ENCODE measurements at places on chromosomes 5 and 9.

DNA sequence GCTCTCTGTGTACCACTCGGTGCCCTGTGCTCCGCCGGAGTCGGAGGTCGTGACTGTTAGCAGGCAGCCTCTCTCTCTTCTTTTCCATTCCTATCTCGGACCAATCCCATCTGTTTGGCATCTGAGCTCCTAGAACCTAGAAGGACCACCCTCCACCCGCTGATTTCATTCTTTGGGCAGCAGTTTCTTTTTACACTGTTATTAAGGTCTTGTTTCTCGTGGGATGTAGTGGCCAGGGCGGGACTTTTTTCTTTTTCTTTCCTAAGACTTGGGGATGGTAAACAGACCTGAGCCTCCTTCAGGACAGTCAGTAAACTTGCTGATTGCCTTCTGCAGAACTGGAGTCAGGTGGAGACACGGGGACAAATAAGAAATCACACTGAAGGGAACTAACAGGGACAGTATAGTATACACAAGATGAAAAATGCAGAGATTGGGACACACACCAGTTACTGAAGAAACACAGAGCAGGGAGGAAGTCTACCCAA lies 500 bp downstream of the URM1 start:
- DNase-seq: no peak

DNA sequence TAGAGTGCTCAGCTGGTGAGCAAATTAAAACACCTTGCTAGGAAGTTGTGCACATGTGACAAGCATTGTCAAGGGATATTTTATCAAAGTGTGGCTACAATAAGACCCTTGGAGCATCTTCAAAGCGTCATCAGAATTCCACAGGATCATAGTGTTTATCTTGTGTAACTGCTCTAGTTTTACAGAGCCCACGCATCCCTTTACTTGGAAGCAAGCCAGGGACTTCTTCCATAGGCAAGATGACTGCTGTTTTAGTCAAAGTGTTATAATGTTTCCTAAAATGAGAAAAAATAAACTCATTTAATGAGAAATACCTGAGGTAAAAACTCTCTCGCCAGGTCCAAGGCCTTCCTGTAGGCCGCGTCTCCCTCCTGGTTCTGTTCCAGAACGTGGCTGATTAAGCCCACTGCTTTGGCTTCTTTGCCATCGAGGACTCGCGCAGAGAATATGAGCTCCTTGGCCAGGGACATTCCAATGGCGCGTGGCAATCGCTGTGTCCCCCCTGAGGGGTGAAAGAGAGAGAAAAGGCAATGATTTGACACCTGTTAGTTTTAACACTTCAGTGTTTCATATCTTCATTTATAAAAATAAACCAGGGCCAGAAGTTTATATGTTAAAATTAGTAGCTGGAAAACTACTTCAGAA lies 141.1 kb downstream of the AUH start:
- DNase-seq: no peak

- DNase-seq: no peak
These were observed 96.4 kb upstream of the TAF11L2 start for GRCh38 chr5:17401470-17402288.

GRCh38 chr9:96618209-96619123 lies 1.2 kb downstream of the CDC14B start:
- peak; percentile 48 for DNase-seq

GRCh38 chr5:2755681-2756171 lies 4.2 kb upstream of the IRX2 start:
- DNase-seq: no peak

DNA sequence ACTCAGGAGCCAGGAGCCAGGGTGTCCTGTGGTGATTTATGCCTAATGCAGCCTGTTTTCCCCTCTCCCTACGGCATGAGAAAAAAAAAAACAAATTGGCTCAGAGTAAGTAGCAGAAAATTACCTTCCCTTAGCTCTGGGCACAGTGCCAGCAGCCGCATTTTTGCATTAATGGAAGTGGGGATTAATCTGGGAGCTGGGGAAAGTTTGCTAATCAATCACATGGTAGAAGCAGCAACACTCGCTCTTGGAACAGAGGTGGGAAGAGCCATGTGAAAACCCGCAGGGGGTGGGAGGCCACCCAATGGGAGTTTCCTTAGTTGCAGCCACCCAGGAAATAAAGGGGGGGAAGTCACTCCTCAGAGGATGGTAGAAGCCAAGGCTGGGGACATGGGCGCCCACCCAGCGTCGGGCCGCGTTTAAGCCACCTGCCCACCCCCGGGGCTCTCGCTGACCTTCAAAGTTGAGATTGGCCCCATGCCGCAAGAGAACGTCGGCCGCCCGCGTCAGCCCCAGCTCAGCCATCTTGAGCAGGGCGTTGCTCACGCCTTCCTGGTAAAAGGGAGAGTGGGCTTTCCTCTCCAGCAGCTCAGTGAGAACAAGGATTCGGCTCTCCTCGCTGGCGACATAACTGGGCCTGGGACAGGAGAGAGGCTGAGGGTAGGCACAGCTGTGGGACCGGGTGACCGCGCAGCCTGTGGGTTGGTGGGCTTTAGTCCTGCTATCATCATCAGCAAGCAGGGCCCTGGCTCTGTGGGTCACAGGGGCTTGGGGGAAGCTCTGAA lies 1.7 kb downstream of the ASB6 start:
- DNase-seq: no peak

- no peak for DNase-seq
These were observed 66.8 kb downstream of the FCHO2 start for GRCh38 chr5:73022471-73023169.

- no peak for DNase-seq
These were observed 23.6 kb upstream of the TNFSF8 start for GRCh38 chr9:114953959-114954358.

DNA sequence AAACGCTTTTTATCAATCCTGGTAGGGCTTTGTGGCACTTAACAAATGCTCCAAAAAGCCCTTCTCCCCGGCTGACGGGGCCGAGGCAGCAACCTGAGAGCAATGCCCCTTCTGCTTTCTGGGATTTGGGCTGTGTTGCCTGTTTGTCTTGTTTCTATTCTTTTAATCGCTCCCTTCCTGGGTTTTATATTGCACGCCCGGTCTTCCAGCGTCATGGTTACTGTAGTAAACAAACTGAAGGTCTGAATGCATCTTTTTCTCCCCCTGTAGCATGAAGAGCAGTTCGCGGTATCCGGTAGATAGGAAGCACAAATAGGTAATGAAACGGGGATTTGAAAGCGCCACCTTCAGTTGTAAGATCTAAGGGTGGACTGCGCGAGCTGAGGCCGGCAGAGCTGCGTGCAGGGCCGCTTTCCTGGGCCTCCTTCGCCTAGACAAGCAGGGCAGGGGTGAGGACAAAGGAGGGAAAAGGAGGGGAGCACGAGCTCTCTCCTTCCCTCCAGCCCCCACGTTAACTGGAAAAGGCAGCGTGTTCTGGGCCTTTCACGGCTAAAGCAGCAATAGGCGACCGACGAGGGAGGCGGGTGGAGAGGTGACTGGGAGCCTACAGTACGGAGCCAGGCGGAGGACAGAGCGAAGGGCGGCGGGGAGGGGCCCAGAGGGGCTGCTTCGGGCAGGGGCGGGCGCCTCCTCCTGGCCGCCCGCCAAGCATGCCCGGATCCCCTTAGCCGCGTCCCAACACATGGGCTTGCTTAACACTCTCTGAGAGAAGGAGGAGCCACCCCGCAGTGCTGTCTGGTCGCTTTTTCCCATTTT lies 49.3 kb upstream of the ZNF366 start:
- DNase-seq: peak; percentile 45

GRCh38 chr5:52804981-52805380 lies 17.3 kb downstream of the ITGA1 start:
- no peak for DNase-seq

DNA sequence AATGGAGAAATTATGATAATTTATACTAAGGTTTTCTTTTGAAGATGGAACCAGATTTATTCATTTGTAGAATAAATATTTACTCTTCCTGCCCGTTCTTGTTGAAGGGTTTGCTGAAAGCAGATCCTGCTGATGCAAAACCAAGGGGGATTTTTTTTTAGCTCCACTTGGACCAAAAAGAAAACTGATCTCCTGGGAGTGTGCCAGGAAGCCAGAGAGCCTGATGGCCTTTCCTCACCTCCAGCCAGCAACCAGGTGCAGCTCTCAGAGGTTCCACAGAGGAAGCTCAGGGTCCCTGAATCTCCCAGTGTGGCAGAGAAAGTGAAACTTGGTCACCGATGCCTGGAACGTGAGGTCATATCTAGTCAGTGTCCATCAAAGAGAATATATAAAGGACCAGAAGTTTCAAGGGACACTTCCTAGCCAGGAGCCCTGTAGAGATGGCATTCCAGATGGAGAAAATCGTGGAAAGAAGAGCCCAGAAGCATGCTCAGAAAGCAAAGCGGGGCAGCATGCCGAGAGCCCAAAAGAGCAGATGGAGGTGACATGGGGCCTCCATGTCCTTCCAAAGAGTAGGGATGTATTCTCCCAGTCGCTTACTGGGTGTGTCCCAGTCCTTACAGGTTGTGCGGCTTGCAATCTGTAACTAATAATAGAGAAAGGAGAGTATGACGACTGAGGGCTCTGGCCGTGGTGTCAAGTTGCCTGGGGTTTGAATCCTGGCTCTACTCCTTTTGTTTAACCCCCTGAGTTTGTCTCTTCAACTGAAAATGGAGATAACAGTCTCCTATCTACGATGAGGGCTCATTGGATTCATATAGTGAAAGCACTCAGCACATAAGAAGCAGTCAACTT lies 12.2 kb downstream of the AFAP1L1 start:
- DNase-seq: no peak

DNA sequence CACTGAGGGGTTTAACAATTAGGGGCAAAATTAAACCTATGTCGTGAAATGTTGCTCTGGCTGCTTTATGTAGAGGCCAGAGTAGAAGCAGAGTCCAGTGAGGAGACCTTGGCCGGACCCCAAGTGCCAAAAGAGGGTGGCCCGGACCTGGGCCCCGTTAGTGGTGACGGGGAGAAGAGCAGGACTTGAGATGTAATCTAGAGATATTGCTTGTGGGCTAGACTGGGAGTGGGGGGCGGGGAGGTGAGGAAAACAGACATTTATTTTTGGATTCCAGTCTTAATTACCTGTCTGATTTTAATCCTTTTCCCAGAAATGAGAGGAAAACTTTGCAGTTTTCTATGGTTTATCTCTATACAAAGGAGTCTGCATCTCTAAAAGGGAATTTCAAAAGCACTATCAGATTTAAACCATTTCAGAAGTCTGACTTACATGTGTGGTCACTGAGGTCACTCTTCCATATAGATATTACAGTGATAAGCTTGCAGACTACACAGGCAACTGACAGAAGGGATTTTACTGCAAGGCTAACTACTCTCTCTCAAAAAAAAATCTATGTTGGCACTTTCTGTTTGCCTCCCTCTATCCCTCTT lies 108.1 kb downstream of the MED27 start:
- no peak for DNase-seq
